ENCODE measurements at places on chromosomes 6 and 20.

DNA sequence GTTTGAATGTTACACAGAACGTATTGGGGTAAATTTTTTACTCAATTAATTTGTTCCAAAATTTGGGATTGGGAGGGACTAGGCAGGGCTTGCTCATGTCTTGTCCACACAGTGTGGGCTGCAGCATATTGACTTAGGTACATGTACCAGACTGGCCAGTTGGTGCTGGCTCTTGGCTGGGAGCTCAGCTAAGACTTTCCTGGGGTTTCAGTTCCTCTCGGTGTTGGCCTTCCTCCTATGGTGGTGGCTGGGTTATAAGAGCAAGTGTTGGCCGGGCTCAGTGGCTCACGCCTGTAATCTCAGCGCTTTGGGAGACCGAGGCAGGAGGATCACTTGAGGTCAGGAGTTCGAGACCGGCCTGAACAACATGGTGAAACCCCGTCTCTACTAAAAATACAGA is 4.9 kb downstream of the CENPQ start:
- no peak for DNase-seq

GRCh38 chr6:146886587-146887446 is 288.0 kb downstream of the ADGB start:
- DNase-seq, result no peak

DNA sequence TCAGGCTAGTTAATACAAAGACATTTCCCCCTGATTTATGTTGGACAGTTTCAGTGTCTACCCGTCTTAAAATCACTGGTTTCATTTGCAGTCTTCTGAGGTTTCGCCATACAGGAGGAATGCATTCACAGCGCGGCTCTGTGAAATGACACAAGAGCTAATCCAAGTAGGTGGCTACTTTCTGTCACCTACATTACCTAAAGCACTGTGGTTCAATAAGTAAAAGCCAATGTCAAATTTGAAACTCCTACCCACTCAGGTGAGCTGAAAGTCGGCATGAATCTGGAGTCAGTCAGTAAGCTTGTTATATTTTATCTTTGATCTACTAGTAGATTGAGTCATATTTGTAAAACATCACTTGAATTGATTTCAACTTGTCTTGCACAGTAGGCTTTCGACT is 370.8 kb downstream of the LAMA2 start:
- DNase-seq, result no peak

- no peak for DNase-seq
These were observed 601.9 kb downstream of the HTR1B start for GRCh38 chr6:76861403-76861802.

- DNase-seq, result no peak
These were observed 49.9 kb downstream of the PRDM1 start for GRCh38 chr6:106135911-106136571.

DNA sequence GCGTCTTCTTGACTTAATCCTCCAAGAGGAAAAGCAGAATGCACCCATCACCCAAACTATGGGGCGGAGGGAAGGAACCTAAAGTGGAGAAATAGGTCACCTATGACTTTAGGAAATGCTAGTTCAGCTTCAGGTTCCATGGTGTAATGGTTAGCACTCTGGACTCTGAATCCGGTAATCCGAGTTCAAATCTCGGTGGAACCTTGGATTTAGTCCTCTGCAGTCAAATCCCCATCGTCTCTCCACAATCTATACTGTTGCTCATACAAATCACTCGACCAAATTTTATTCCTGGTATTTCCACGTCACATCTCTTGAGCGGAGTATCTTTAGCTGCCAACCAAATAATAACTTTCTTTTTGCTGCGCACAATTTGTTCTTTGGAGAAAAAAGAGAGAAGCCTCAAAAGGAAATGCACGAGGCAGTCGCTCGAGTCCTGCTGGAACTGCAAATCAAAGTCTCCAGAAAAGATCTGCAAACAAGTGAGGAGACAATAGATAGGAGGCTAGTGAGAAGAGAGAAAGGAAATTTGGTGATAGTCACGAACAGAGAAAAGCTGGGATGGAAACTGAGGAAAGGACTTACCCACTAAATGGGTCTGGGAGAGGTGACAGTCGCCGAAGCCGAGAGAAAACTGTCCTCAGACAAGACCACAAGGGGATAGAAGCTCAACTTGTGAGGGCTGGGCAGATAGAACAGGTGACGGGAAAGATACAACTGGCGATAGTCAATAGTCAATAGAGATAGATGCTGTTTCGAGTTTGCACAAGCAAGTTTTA is 16.6 kb downstream of the POM121L2 start:
- no peak for DNase-seq

Data from hypothalamus (tissue), 51 donors.